T-helper 1 cell treated with Interleukin-12 subunit alpha and Interleukin-12 subunit beta and Interleukin-4 antibody, amounts not matched to agents 30 ng/mL and 1 ng/mL, for 36 hours (primary cell): ENCODE measurements at places on chromosomes 7 and 10. TPM values are rescaled to one million over a fixed set of nuclear protein-coding genes. Genes with fewer than 3 reads are reported as not detected.

The CDHR3 gene
- total RNA-seq = 1.9 and 3.1 TPM in 2 replicates

The LRGUK gene
- total RNA-seq = 0.27 TPM in 2 replicates

The IFIT1B gene
- total RNA-seq = not detected in 2 replicates

The PRKAR2B gene
- total RNA-seq = 0.63 and 1.1 TPM in 2 replicates

The VIM gene
- total RNA-seq = 1,350 and 1,378 TPM in 2 replicates

The AGR2 gene
- total RNA-seq = not detected in 2 replicates

The RAMP3 gene
- total RNA-seq = not detected in 2 replicates

The UCMA gene
- total RNA-seq = not detected in 2 replicates

The CH25H gene
- total RNA-seq = not detected in 2 replicates
